ENCODE measurements at places on chromosomes 1 and 21.

GRCh38 chr1:241265428-241265827 lies 91.6 kb downstream of the RGS7 start:
- no peak for DNase-seq

- DNase-seq, result no peak
Measured at GRCh38 chr1:207890136-207890738, 20.7 kb downstream of the CD34 start.

- no peak for DNase-seq
Measured at GRCh38 chr21:27779606-27780005, 812.7 kb upstream of the ADAMTS5 start.

DNA sequence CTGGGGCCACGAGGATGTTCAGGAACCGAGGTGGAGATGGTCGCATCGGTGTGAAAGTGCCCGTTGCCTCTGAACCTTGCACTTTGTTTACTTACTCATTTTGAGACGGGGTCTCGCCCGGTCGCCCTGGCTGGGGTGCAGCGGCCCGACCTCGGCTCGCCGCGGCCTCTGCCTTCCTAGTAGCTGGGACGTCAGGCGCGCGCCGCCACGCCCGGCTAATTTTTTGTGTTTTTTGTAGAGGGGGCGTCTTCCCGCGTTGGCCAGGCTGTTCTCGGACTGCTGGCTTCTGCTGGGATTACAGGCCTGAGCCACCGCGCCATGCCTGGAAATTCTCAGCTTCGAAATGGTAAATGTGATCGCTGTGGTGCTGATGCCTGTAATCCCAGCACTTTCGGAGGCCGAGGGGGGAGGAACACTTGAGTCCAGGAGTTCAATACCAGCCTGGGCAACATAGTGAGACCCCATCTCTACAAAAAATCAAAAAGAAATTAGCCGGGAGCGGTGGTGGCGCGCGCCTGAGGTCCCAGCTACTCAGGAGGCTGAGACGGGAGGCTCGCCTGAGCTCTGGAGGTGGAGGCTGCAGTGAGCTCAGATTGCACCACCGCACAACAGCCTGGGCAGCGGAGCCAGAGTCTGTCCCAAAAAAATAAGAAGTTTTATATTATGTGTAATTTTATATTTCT lies 684 bp upstream of the MRPL20 start:
- DNase-seq, result no peak

DNA sequence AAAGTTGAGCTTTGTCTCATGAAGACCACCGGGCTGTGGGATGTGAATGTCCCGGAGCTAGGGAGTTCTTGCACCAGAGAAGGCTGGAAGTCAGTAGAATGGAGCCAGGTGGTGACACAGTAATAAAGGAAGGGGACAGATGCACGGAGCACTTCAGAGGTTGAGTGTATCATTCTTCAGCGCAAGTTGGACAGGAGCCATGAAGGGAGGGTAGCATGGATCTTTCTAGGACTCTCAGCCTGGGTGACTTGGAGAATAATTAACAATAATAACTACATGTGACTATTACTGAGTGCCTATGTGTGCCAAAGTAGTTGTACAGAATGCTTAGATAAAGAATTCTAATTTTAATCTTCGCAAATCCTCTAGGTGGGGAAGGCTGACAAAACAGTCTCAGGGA lies 258.7 kb upstream of the AJAP1 start:
- DNase-seq, result peak; percentile 84

GRCh38 chr1:186617926-186618325 lies 62.3 kb downstream of the PTGS2 start:
- no peak for DNase-seq

DNA sequence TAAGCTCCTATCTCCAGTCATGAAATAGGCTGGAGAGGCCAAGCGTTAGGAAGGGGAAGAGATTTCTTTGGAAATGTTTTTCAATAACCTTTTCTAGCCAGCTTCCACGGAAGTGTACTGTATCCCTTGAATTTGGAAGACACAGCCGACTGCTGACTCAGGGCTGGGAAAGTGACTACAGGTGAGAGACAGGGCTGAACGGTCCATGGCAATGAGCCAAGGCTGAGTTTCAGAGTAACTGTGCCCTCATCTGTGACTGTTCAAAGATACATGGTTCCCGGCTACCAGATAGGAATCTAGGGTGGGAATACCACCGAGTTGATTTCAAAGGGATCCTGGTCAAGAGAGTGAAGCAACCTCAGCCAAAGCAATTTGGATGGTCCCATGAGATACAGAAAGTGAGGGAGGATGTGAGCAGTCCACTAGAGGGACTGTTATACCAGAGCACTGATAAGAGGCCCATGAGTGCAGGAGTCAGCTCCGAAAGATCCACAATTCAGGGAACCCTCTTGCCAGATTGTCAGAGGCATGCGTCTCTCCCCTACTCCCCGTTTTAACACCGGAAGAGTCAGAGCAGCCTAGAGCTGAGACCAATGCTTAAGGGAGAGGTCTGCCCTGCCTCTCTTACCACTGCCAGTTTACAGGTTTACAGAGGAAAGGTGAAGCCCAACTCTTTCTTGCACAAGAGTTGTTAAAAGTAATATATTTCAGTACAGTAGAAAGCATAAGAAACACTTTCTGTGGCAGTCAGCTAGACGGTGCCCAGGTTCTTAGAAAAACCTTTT lies 3.2 kb upstream of the KRTAP19-8 start:
- DNase-seq, result no peak

DNA sequence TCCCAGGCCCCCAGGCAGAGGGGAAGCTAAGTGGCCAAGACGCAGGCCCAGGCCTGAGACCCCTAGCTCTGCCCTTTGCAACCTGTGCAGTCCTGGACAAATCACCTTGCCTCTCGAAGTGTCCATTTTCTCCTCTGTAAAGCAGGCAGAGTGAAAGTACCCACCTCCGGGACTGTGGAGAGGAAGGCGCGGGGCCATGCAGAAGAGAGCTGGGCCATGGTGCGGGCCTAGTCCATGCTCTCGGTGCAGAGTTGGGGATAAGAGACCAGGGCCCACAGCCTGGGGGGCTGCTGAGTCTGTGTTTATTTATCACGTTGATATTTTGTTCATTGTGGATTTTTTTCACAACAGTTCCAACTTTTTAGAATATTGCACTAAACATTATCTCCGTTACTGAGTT lies 160.2 kb upstream of the VAMP3 start:
- DNase-seq, result no peak

GRCh38 chr21:44084496-44085241 lies 22.5 kb upstream of the PWP2 start:
- DNase-seq, result no peak

DNA sequence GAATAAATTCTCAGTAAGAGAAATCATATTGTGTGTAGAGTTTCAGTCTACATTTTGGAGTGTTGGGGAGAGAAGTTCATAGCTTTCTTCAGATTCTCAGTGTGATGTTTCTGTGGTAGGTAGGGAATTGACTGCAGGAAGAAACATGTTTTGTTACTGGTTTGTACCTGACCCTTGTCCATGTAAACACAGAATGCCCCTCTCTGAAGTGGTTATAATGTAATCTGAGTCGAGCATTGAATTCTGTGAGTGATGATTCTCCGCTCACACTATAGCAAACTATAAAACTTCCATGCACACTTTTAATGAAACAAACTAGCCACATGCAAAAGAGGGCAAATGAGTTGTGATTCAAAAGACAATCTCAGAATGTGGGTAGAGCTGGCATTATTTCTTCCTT lies 433.2 kb downstream of the USP25 start:
- no peak for DNase-seq

- DNase-seq, result no peak
Measured at GRCh38 chr1:30916296-30916695, 7.7 kb upstream of the SDC3 start.

DNA sequence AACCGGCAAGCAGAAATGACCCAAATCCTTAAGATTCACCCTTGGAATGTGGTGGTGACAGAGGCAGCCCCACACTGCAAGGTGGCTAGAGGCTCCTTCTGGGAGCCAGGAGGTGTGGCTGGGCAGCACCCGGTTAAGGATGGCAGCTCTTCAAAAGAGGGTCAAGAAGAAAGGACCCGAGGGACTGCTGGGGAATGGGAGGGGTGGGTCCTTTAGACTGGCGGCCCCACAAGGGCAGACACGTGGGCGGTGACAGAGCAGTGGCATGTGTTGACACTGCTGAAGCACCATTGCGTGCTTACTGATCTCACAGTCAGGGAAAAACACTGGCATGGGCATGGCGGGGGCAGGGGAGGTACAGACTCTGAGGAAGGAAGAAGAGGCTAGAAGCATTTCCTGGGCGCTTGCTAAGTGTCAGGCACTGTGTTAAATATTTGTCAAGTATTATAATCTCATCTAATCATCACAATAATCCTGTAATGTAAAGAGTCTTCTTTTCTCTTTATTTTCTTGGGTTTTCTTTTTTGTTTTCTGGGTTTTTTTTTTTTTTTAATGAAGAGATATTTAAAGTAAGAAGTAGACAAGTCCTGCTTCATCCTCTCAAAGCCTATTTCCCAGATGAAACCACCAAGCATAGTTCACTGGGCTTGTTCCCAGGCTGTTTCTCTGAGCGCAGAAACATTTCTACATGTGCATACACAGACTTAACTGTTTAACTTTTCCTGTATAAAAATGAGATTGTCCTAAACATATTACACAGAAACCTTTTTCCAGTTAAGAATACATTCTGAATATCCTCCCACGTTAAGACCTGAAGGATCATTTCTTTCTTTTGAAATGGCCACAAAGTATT lies 165.8 kb upstream of the EDN2 start:
- DNase-seq, result no peak

Data from NCI-H1436 treated with DMSO at 0.1 percent for 48 hours (cell line).